ENCODE measurements at places on chromosomes 3 and 15.

DNA sequence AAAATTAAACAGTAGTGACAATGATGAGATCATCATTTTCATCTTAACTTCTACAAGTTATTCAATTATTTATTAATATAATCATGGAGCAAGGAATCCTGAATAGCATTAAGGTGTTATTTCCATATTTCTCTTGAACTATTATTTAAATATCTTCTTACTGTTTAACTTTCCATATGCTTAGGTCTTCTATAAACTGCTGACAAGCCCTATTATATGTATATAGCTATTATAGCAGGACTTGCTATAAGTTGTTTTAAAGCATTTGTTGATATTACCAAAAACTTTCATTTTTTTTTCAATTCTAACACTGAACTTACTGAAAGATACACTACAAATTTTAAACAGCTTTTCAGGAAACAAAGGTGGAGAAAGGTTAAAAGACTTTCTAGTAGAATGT is 76.7 kb downstream of the PLD1 start:
- DNase-seq = no peak

GRCh38 chr3:123348471-123349200 is 100.3 kb downstream of the ADCY5 start:
- DNase-seq = no peak

GRCh38 chr3:41202834-41203345 is 3.6 kb downstream of the CTNNB1 start:
- DNase-seq = no peak

- no peak for DNase-seq
Measured at GRCh38 chr15:59237924-59238331, 31.3 kb downstream of the LDHAL6B start.

DNA sequence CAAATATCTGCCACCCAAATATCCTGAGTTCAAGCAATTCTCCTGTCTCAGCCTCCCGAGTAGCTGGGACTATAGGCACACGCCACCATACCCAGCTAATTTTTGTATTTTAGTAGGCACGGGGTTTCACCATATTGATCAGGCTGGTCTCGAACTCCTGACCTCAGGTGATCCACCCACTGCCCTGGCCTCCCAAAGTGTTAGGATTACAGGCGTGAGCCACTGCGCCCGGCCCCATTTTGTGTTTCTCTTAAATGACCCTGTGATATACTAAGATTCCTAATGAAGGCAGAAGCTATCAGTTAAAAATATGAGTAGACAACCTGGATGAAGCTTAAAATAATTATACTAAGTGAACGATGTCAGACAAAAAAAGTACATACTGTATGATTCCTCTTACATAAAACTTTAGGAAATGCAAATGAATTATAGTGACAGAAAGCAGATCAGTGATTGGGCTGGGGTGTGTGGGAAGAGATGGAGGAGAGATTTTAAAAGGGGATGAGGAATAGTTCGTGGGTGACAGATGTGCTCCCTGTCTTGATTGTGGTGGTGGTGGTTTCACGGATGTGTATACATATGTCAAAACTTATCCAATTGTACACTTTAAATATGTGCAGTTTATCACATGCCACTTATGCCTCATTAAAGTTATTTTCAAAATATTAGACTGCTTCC is 3.8 kb upstream of the KLHL40 start:
- DNase-seq = no peak

GRCh38 chr3:6518709-6519345 is 342.1 kb upstream of the GRM7 start:
- DNase-seq = no peak

- no peak for DNase-seq
Measured at GRCh38 chr15:39442898-39443297, 138.0 kb upstream of the THBS1 start.

DNA sequence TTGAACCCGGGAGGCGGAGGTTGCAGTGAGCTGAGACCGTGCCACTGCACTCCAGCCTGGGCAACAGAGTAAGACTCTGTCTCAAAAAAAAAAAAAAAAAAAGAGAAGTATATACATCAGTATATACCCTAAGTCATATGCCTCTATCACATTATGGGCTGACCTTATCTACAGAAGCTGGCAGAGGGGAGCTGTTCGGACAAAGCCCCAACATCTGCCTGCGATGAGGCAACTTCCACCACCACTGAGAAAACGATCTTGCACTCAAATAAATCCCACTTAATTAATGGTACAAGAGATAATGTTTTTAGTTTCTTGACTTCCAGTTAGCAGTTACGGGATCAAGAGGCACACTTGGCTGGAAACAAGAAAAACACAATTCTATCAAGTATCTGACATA is 2.2 kb downstream of the GLT8D1 start:
- no peak for DNase-seq

- no peak for DNase-seq
Measured at GRCh38 chr3:31550452-31551251, 17.9 kb downstream of the STT3B start.

DNA sequence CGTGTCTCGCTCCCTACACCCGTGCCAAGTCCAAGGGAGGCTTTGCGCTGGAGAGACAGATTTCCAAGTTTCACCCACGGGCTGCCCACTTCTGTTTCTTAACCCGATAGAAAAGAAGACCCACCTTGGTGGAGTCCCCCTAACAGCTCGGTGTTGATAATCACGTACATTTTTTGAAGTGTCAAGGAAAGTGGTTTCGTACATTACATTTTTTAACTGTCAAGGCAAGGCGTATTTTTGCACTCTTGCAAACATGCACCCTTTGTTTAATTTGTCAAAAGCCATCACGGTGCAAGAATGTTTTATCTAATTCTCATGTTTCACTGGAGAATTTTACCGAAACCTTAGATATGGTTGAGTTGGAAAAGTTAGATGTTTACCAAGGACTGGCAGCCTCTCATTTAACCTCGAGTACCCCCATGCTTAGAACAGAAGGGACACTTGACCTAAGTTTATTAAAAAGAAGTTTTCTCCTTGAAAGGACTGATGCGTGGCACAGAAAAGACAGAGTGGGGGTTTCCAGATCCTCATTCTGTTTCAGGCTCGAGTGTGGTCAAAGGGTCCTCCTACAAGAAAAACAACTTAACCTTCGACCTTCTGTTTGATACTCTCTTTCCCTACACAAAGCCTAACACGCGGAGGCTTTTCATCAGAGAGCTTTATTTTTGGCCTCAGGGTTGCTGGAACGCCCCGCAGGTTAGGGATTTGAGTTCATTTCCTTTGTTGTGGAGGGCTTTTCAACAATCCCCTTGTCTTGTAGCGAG is 882 bp downstream of the GXYLT2 start:
- no peak for DNase-seq

DNA sequence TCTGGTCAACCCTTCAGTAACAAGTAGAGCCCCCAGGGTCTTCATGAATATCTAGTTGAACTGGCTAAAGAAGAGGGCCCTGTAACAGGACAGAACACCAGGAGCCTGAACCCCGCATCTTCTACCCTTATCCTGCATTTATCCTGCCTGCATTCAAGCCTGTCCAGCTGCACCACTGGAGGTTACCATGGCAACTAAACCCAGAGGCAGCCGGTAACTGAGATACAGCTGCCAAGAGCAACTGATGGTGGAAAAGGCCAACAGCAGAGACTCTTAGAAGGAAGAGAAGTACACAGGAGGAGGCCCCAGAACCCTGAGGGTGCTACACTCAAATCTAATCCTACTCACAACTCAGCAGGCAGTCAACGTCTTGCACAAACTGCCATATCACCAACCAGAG is 3.7 kb upstream of the PRKAR2A start:
- DNase-seq = peak; percentile 1

DNA sequence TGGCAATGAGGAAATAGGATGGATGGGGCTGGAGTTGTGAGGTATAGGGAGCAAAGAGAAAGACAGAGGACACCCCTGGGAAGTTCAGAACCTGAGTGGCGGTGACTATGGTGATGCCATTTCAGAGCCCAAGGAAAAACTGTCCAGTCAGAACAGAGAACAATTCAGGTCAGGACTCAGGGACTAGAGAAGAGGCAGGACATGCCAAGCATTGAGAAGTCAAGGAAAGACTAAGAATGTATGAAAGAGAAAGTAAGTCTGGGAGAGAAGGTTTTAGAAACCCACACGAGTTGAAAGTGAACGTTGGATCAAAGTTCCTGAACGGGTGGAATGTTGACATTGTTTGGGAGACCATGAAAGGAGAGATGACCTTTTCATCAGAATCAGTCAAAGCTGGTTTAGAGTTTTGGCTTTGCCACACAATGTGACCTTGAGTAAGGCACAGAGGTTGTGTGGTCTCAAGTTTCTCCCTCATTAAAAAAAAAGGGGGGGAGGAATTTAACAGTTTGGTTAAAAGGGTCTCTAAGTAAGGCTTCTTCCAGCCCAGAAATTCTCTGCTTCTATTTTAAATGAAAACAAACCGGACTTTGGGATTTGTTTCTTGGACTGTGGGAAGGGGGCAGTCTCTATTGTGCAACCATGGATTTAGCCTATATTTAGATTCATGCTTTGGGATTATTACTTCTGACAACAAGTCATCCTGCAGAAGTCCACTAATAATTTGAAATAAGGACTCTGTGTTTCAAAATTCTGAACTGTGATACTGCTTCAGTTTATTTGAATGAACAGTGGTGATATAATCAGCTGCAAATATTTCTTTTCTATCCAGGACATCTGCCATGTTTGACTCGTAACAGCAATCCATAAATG is 315.9 kb upstream of the TBL1XR1 start:
- no peak for DNase-seq

DNA sequence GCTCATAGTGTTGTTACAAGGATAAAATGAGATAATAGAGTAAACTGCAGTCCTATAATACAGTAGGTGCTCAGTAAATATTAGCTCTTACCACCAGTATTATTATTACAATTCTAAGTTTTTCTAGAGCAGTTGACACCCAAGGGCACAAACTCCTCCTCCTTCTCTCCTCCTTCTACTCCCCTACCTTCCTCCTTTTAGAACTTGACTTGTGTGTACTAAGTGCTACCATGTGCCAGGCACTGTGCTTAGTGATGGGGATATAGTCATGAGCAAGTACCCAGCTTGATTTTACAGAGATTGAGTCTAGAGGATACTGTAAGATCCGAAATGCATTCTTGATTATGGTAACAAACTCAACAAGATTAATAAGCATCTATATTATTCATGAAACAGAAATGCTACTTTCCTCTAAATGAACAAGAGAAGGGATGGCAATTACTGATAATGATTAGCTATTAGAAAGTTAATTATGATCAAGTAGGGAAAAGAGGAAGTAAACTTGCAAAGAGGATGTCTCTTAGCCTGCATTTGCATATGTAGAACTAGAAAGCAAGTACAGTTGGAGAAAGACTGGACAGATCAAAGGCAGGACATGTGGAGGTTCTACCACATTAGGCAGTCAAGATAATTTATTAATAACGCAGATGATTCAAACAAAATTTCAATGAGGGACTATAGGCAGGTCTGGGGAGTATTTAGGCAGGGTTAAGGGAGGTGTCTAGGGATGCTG is 72.3 kb downstream of the CLDN11 start:
- DNase-seq = no peak

- DNase-seq = no peak
Measured at GRCh38 chr15:25173241-25174028, 218.6 kb downstream of the SNRPN start.

- no peak for DNase-seq
Measured at GRCh38 chr3:48567090-48567489, 3.5 kb upstream of the UCN2 start.

- no peak for DNase-seq
Measured at GRCh38 chr15:101446518-101447167, 42.9 kb downstream of the PCSK6 start.

- DNase-seq = no peak
Measured at GRCh38 chr3:16866571-16866970, 18.2 kb upstream of the PLCL2 start.

DNA sequence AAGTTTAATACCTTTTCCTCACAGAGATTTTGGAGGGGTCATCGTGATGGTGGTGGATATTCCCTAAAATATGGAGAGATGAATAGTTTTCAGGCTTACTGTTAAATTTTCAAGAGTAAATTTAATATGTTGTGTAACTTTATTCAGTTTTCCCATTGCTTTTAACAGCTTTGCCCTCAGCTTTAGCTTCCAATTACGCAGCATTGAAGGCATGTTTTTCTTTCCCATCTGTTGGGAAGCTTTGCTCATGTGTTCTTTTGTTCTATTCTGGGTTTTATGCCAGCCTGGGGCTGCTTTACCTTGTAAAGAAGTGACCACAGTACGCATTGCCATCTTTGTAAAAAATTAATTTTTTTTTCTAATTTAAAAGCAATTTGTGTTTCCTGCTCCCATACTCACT is 151.5 kb downstream of the B3GALNT1 start:
- DNase-seq = no peak

DNA sequence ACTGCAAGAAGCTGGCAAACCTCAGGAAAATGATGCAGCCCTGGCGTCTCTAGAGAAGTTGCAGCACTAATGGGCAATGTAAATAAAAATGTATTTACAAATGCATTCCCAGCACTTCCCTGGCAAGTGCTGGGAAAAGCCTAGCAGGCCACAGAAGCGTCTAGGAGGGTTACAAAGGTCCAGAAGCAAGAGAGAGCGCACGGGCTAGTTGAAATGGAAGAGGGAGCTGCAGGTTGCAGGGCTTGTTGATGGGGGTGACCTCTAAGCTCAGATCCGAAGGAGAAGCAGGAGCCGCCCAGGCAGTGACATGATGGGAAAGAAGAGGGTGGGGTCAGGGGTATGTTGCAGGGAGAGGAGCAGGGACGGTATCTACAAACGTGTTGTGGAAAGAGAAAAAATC is 2.7 kb upstream of the KNL1 start:
- no peak for DNase-seq

DNA sequence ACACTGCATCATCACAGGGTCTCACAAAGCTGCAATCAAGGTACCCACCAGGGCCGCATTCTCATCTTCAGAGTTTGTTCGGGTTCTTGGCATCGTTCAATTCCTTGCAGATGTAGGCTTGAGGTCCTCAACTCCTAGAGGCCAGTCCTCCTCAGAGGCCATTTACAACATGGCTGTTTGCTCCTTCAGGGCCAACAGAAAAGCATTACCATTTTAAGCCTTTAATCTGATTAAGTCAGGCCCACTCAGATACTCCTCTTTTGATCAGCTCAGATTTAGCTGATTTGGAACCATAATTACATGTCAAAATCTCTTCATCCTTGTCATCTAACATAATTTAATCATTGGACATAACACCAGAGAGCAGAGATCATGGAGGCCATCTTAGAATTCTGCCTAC is 55.4 kb downstream of the BFSP2 start:
- no peak for DNase-seq

DNA sequence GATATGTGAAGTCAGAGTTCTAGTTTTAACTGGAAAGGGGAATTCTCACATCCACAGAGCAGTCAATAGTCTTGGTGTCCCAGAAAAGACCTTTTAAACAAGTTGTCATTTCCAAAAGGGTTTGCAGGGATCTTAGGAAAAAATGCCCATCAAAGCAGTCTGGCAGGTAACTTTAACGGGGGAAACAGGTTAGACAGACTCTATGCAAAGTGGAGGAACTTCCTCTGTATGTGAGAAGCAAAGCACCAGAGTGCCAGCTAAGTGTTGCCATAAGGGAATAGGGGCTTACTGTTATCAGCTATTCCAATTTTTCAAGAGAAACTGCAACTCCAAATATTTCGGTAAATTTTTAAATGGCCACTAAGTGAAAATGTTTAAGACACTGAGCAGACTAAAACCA is 307.9 kb upstream of the MDFIC2 start:
- no peak for DNase-seq

GRCh38 chr3:23100106-23100505 is 103.0 kb upstream of the UBE2E2 start:
- DNase-seq = no peak
